T-helper 2 cell (primary cell): ENCODE measurements at places on chromosomes 16 and 17.

DNA sequence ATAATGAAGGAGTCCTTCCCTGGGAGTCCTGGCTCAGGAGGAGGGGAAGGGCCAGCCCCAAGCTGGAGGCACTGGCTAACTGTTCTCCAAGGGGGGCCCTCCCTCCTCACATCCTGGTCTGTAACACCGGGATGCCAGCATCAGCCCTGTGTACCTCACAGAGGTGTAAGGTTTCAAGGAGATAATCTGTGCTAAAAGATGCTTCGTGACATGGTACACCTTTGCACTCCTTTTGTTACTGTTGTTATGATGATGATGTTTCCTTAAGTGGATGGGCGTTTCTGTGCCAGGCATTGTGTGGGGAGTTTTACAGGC lies 236.7 kb upstream of the TNRC6C start:
- no peak for DNase-seq

DNA sequence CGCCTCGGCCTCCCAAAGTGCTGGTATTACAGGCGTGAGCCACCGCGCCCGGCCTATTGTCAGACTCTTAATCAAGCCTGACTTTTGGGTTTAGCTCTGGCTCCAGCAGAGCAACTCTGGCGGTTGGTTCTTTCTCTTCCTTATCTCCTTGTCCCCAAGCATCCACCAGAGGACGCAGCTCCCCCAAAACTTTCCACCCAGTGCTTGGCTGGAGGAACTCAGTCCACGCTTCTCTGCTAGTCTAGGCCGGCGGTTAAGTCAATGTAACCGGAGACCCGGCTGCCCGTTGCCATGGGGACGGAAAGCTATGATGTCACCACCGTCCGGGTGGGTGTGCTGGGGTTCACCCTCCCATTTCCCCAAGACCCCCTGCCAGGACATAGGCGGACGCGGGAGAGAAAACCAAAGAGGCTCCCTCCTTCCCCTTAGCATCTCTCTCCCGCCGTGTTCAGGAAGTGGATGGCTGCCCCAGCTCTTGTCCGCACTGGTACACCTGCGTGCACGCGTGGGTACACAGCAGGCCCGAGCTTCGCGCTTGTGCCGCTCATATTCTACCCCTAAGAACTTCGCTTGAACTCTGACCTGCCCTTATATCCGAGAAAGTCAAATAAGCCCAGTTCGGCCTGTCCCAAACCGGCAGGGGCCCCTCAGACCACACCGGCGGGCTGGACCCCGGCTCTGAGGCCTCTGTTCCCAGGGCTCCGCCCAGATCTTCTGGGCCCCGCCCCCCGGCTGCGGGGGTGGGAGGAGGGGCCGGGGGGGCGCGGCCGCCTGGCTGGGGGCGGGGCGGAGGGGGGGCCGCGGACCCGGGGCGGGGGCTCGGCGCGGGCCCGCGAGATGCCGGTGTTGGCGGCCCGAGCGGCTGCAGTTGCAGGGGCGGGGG lies at the start of gene RND2:
Gene RND2 (plus strand): TSS at position 825 of the 883 bp plus-strand sequence. CDS start 117 bp downstream, outside the sequence.
- peak; percentile 79 for DNase-seq

- no peak for DNase-seq
Observed at GRCh38 chr16:52677501-52677900, 130.6 kb upstream of the TOX3 start.

DNA sequence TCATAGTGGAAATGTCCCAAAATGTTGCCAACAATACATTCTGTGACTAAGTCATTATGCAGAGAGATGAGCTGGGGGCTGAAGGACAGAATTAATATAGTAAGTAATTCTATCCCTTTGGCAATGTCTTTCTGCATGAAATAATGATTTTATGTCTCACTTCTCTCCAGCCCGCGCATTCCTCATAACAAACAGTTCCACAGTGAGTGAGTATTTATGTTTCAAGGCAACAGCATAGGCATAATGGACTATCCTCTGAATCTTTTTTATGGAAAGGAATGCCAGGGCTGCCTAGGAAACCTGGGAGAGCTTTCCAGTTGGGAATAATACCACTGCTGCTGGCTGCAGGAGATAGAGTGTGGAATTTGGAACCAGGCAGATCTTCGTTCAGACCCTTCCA lies 477.7 kb downstream of the HS3ST4 start:
- no peak for DNase-seq

- no peak for DNase-seq
Observed at GRCh38 chr17:79023180-79023705, 726 bp upstream of the C1QTNF1 start.

- DNase-seq: peak; percentile 24
Observed at GRCh38 chr16:71775949-71776348, 32.7 kb downstream of the AP1G1 start.

DNA sequence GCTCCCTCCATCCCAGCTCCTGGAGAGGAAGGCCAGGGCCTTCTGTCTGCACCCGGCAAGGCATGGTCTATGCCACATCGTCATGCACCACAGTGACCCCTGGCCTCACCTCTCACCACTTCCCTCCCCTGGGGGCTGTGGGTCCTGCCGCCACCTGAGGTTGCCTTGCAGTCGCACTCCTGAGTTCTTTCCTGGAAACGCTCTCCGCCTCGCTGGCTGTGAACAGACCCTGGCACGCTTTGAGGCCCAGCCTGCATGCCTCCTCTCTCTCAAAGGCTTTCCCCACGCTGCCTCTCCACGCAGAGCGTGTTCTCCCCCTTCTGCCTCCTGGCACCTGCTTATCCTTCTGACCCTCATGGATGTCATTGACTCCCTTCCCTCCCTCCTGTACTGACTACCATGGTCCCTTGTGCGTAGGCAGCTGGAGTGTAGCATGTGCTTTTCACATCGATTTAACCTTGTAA lies 45.4 kb downstream of the SEC14L1 start:
- no peak for DNase-seq

DNA sequence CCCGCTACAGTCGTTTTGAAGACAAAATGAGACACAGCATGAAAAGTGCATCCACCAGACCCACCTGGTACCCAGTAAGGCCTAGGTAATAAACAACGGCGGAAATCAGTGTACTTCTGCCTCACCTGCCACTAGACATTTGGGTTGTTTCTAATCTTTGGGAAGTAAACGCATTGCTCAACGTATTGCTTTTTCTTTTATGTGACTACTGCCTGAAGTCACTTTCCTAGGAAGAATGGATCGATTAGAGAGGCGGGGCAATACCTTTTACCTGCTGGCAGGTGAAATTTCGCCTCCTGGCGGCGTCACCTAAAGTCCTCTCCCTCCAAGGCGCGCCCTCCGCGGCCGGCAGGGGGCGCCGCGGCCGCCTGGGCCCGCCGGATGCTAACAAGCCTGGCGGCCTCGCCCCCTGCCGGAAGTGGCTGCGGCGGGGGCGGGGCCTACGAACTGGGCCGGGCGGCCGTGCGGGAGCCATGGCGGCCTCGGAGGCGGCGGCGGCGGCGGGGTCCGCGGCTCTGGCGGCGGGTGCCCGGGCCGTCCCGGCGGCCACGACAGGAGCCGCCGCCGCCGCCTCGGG lies at the start of gene ATMIN:
Gene ATMIN (plus strand): TSS at position 445 of the 577 bp plus-strand sequence. CDS start 29 bp downstream, at position 474.
- peak; percentile 91 for DNase-seq

DNA sequence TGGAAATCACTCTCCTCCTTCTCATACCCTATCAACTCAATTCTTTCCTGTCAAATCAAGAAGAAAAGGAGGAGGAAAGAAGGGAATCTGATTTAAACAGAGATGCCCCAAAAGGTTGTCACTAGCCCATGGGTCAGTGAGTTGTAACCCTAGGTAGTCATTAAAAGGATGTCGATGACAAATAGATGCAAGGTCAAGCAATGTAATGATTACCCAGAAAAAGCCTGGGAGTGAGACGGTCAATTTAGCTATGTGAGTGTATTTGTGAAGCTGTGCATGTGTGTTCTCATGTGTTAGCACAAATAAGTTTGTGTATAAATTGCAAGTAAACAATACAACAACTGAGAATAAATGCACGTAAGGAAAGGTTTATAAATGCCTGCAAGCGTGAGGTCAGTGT lies 190.5 kb upstream of the PMFBP1 start:
- DNase-seq: no peak

DNA sequence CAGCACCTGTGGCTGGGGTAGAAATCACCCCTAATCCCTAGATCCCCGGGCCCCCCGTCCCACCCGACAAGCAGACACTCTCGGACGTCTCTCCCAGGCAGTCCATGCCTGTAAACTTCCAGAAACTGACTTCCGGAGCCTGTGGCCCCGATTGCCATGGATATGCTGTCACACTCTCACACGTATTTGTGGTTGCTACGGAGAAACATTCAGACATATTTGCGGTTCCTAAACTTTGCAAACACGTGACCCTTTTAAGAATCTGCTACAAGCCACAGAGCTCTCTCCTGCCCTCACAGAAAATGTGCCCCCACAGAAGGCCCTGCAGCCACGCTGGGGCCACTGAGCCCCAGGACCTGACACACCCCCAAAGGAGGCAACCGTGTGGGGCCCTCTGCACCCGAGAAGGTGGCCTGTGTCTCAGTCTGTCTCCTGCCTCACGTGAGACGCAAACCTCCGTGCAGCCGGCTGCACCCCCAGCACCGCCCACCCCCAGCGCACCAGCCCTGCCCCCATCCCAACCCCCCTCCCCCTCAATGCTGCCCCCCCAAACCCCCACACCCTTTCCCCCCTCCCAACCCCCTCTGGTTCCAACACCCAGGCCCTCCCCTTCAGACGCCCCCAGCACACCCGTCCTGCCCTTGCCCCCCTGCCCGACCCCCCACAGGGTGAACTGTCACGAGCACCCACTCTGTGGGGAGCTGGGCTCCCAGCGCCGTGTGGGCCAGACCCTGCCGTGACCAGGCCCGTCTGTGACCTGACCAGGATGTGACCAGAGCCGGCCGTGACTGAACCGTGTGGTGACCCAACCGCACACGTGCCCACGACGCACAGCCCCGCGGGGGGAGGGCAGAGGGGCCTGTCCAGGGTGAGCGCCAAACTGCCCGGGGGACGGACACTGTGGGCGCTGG lies 66.3 kb upstream of the METRNL start:
- no peak for DNase-seq

DNA sequence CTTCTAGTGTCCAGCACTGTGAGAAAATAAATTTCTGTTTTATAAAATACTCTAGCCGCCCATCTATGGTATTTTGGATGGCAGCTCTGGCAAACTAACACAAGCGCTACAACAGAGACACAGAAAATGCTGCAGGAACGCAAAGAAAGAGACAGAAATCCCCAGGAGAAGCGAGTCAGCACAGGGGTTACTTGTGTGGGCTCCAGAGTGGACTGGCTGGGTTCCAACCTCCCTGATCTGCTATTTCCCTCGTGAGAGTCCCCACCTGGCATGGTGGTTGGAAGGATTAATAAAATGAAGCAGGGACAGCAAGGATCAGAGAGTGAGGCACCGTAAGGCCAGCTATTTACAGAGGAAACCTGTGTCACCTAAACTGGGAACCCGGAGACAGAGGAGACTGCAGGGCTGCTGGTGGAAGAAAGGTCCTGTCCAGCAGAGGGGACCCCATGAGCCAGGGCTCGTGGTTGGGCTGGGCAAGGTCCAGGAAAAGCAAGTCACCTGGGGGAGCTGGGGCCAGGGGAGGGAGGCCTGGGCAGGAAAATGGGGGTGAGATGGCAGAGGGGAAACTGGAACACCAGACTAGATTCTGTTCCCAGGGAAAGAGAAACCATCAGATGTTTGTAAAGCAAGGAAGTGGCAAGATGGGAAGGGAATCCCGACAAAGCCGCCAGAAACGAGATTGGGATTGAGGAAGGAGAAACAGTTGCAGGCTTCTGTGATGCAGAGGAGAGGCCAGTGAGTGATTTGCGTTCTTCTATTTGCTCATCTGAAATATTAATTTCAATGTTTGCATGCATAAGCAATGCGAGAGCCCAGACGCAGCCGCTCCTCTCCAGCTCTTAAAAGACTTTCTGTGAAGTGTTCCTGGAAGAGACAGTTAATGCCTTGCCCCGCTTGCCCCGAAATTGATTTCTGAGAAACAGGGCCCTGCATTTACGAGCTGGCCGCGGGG lies 63.0 kb upstream of the TEKT3 start:
- no peak for DNase-seq

- DNase-seq: no peak
Observed at GRCh38 chr17:43549496-43549895, 3.4 kb upstream of the ETV4 start.

GRCh38 chr17:58575511-58575910 lies 61.1 kb upstream of the MTMR4 start:
- DNase-seq: no peak

GRCh38 chr16:78639775-78640174 lies 540.3 kb downstream of the WWOX start:
- DNase-seq: no peak

- DNase-seq: no peak
Observed at GRCh38 chr17:15457723-15458094, 9.7 kb downstream of the CDRT4 start.

GRCh38 chr17:2198927-2199326 lies 104.7 kb downstream of the SMG6 start:
- DNase-seq: no peak

GRCh38 chr17:66375121-66375520 lies 72.7 kb downstream of the PRKCA start:
- DNase-seq: no peak

- DNase-seq: peak; percentile 68
Observed at GRCh38 chr16:54931120-54932014, 702 bp downstream of the IRX5 start.

DNA sequence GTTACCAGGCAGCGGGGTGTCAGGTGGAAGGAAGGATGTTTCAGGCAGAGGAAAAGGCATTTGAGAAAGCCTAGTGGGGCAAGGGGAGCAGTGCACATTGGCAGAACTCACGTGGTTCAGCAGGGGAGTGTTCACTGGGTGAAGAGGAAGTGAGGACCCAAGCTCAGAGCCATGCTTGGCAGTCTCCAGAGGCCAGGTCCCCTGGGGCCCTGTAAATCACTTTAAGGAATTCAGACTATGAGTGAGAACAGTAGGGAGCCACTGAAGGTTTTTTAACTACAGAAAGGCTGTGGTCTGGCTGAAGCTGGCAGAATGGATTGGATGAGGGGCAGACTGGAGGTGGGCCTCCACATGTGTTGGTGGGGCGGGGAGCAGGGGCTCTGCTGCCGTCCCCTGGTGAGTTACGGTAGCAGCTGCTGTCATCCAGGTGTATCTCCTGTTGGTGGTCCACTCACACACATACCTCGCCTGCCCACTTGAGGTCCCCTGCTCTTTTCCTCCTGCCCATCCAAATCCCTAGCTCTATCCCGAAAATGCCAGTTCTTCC lies 5.1 kb downstream of the CLEC16A start:
- peak; percentile 81 for DNase-seq

DNA sequence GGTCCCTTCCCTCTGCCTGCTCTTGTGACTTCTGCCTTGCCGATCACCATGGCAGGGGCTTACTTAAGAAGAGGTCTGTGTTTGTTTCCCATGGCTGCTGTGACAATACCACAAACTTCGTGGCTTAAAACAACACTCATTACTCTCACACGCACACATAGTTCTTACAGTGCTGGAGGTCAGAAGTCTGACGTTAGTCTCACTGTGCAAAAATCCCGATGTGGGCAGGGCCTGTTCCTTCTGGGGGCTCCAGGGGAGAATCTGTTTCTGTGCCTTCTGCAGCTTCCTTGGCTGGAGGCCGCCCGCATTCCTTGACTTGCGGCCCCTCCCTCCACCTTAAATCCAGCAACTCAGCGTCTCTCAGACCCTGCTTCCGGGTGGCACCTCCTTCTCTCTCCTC lies 249.2 kb upstream of the GSE1 start:
- no peak for DNase-seq
